NCI-H460 (cell line): ENCODE measurements at places on chromosomes 7 and 10. TPM values are rescaled to one million over a fixed set of nuclear protein-coding genes. Genes with fewer than 3 reads are reported as not detected.

- DNase-seq: no peak
Observed at GRCh38 chr7:111164442-111164841, 73.5 kb downstream of the LRRN3 start.

Gene MLXIPL
- total RNA-seq: 1.6 and 1.9 TPM in 2 replicates

GRCh38 chr7:109473172-109473571 is 903.5 kb downstream of the DNAJB9 start:
- DNase-seq: no peak

DNA sequence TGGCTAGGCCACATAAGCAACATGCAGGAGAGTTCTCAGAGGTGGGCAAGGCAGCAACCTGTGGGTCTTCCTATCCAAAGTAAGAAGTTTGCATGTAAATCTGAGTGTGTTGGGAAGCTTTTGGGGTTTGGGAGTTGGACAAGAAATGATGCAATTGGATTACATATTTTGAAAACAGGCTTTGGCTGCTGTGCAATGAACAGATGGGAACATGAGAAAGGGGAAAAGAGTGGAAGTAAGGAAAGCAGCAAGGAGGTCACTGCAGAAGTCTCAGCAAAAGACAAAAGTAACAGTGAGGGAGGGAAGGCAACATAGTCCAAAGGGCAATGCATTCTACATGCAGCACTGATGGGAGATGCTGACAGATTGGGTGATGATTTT is 61.1 kb upstream of the C10orf90 start:
- no peak for DNase-seq

- DNase-seq: peak; percentile 70
Observed at GRCh38 chr7:8217200-8218068, 44.5 kb downstream of the ICA1 start.

DNA sequence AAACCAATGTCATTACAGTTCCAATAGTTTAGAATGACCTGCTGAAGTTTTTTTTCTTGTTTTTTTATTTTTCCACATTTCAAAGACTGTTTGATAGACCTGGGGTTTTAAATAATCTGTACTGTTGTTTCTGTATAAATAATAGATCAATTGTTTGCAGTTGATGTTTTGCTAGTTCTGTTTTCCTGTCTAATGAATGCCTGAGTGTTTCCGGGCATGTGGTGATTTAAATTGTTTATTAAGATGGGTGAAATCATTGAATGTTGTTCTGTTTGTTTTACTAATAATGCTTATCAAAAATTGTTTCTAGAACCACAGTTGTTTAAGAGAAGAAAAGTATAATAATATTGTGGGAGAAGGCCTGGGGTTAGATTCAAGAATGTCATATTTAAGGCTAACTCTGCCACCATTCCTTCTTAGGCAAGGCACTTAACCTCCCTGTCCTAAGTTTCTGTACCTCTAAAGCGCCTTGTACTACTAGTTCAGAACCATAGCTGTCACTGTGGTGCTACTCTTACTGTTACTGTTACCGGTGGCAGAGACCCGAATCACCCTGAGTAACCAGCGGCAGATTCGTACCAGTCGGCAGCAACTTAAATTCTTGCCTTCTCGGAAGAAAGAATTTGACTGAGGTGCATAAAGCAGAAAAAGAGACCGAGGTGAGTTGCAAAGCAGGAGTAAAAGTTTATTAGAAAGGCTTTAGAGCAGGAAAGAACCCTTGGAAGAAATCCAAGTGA is 1014.1 kb downstream of the REEP3 start:
- no peak for DNase-seq

GRCh38 chr7:112669306-112669705 is 120.9 kb downstream of the TMEM168 start:
- DNase-seq: no peak

Gene SPDYE8
- total RNA-seq: 0.46 and 0.52 TPM in 2 replicates

DNA sequence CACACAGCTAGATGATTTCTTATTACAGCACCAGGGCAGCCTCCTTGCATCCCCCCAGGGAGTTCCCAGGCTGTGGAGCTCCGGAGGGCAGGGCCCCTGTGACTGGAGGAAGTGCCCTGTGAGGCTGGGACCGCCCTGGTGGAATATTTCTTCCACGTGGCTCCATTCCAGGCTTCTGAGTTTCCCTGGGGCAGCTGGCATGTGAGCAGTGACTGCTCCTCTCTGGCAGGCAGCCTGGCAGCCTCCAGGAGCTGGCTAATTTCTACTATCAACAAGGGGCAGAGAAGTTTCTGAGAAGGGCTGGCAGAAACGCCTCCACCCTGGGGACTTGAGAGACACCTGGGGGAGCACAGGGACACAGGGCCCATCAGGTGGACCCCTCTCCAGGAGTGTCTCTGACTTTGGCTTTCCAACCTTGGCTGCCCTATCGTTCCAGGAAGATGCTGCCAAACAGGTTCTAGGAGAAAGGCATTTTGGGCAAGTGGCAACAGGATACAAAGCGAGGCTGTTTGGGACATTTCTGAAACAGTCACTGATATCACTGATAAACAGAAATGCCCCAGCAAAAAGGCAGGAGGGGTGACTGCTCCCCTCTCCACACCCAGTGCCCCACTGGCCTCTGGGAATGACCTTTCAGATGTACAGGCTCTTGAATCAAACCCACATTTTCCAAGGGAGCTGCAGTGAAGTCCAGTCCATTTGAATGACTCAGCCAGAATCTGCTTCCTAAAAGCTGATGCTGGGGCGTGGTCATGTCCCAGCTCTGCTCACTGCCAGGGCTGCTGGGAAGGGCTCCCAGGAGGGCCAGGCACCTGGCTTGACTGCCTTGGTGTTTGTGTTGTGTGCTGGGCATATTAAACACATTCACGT is 16.1 kb downstream of the MYOF start:
- DNase-seq: peak; percentile 97

DNA sequence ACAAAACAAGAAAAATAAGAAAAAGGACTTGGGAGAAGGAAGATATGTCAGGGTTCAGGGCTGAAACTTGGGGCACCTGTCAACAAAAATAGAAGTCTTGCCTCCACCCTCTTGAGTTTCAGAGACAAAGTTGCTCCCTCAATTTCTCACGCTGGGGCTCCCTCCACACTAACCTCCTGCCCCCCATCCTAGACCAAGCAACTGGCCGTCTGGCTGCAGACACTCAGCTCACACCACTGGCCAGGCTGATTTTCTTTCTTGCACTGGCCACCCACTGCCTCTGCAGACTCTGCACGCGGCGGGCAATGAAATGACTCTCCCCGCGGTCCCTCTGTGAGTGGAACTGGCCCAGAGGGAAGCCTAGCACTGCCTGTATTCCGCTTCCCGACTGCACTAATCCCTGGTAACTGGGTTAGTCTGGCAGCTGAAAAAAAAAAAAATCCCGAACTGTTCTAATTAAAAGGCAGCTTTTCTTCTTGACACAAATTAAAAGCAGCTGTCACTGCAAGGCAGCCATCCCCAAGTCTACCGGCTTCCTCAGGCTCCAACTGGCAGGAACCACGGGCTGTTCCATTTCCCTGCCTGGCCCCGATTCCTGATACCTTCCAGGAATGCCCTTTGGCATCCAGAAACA is 83.5 kb downstream of the SPDYE5 start:
- no peak for DNase-seq

- DNase-seq: no peak
Observed at GRCh38 chr10:4121502-4122380, 336.7 kb upstream of the KLF6 start.

GRCh38 chr10:93604146-93604545 is 3.1 kb upstream of the RBP4 start:
- DNase-seq: no peak

GRCh38 chr7:105307163-105307672 is 81.5 kb downstream of the SRPK2 start:
- DNase-seq: no peak

- no peak for DNase-seq
Observed at GRCh38 chr10:57096044-57096443, 735.0 kb upstream of the ZWINT start.

Gene PIK3AP1
- total RNA-seq: 0.47 and 1.3 TPM in 2 replicates

DNA sequence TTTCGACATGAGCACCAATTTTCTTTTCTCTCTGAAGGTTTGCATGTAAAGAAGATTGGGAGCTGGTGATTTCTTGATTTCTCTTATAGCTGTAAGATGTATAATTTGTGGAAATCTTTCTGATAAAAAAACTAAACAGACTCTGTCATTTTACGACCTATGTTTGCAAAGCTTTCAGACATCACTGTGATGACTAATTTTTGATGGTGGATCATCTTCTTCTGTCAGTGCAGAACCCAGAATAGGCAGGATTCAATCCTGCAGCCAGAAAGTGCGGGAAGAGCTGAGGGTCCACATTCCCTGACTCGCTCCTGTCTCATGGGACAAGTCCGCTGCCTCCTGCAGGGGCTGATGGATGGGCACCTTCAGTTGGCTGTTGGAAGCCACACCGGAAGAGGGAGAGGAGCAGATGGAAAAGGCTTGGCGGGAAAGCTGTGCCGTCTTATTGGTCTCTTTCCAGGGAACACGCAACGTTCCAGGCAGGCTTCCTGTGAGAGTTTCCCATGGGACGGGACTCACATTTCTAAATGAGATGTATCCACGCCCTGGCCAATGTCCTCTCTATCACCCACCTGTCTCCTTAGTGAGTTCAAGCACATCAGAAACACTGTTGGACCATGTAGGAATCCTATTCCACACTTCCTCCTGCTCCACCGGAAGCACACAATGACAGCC is 186.9 kb downstream of the PRPF18 start:
- no peak for DNase-seq

Gene PLXNA4
- 0.02 TPM in 1 of 2 replicates, not detected in the other for total RNA-seq

DNA sequence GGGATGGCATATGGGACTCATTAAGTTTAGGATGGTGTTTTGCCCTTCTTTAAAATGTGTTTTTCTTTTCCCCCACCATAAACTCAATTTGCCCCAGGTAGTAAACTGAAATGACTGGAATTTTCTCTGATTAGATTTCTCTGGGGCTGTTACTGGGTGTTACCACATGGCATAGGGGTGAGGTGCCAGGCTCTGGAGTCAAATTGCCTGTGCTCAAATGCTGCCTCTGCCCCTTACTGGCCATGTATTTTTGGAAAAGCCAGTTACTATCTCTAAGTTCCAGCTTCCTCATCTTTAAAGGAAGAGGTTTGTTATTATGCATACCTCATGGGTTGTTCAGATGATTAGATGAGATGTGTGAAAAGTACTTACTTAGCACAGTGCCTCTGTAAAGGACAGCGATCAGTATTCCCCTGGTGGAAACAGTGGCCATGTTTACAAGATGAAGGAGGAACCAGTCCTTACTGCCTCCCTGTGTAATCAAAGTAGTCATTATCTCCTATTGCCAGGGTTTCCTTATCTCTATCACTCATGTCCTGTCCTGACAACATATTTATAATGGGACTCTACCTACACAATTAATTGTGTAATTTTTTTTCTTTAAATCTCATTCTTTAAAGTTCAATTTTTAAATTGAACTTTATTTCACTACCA is 352.0 kb downstream of the KCNMA1 start:
- no peak for DNase-seq

DNA sequence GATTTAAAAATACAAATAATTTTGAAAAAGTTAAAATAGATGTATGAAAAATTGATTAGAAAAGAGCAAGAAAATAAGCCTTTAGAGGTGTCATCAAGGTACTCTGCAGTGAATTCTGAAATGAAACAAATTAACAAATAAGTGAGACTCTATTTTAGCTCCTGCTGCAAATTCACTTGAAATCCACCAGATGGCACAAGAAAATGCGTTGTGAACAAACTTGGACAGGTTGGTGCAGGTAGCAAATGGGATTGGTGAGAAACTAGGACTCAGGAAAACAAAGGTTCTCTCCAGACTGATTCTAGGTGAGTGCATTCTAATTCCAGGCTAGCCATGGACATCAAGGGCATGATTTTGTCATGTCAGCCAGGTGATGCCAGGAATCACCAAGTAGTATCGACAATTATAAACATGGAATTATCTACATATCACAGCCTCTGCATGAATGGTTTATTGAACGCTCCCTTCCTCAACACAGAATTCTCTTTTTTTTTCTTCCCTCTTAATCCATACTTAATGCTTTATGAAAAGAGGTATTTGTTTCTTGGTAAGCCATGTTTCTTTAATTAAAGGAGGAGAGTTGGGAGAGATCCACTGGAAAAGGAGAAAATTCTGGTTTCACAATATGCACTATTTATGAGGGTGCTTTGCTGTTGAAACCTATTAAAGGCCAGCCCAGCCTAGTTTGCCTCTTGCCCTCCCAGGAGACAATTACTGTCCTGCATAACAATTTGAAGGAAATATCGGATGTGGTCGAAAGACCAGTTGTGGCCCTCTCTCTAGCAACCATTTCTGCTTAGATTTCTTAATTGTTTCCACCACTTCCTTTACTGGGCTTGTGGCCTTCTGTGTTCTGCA is 118.1 kb downstream of the ZNF365 start:
- DNase-seq: peak; percentile 17

Gene LDB3
- total RNA-seq: 0.15 and 0.17 TPM in 2 replicates

DNA sequence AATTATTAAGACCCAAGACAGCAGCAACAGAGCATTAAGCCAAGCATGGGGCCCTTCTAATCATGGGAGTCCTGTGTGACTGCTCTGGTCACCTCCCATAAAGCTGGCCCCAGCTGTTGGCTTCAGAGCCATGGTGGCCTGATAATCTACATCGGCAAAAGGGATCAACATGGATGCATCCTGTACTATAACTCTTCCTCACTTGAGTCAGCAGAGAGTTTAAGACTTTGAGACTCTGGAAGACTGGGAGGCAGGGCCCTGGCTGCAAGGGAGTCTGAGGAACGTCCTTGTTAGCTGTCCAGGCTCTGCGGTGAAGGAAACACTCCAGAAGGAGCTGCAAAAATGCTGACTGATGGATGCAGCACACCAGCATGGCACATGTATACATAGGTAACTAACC is 95.0 kb upstream of the KIAA1217 start:
- no peak for DNase-seq

Gene TMEM176A
- 0.10 TPM in 1 of 2 replicates, not detected in the other for total RNA-seq

Gene CXCL12
- total RNA-seq: not detected in 2 replicates

DNA sequence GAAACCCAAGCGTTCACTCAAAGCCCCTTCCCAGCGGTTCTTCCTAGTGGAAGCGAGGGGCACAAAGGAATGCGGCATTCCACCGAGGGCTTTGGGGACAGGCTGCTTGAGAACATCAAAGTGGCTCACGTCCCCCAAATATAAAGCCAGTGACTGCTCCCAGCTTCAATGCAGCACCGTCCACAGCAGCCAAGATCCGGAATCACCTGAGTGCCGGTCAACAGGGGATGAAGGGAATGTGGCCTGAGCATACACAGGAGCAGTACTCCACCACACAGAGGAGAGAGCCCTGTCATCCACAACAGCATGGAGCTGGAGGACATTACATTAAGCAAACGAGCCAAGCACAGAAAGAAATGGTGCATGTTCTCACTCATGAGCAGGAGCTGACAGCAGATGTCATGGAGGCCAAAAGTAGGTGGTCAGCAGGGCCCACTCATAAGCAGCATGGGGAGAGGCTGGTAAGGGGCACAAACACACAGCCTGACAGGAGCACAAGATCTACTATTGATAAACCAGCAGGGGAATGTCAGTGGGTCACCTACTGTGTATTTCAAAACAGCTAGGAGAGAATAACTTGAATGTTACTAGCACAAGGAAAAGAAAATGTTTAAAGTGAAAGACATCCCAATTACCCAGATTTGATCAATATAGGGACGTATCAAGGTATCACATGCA is 79.5 kb downstream of the DIP2C start:
- DNase-seq: no peak

Gene FGFR2
- 0.46 and 0.54 TPM in 2 replicates for total RNA-seq

- DNase-seq: no peak
Observed at GRCh38 chr10:18429335-18429734, 222.1 kb downstream of the NSUN6 start.
